Foreskin melanocyte (primary cell): ENCODE measurements at places on chromosomes 2 and 18.
A peak's percentile ranks its signal among the peaks of the same experiment; 100 is the strongest.

- DNase-seq: no peak
Observed at GRCh38 chr2:199342334-199342733, 115.4 kb downstream of the SATB2 start.

DNA sequence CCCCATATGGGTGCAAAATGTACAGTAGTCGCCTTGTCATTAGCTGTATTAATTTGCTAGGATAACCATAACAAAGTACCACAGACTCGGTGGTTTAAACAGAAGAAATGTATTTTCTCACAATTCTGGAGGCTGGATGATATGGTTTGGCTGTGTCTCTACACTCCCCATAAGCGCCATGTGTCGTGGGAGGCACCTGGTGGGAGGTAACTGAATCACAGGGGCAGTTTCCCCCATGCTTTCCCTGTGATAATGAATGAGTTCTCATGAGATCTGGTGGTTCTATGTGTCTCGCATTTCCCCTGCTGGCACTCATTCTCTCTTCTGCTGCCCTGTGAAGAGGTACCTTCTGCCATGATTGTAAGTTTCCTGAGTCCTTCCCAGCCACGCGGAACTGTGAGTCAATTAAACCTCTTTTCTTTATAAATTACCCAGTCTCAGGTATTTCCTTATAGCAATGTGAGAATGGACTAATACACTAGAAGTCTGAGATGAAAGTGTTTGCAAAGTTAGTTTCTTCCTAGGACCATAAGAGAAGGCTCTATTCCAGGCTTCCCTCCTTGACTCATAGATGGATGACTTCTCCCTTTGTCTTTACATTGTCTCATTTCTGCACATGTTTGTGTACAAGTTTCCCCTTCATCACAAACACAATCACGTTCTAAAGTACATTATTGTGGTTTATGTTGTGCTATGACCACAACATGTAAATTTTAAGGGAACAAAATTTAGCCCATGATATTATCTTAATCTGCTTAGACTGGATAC, 1442.6 kb downstream of the SUCLG1 start:
- no peak for DNase-seq

DNA sequence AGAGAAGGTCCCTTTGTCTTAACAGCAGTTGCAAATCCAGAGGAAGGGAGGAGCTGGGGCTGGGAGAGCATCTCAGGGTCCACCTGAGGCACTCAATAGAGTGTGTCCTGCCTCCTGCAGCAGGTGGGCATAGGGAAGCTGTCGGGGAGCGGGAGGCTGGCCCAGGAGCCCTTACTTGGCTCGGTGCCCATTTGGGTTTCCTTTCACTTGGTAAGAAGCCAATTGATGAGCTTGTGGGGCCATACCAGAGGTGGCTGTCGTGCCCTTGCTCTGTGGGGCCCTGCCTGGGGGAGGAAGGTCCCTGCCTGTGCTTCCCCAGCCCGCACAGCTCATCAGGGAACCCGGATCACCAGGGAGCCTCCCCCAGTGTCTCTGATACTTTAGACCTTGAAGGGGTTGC, 229.7 kb downstream of the DYSF start:
- DNase-seq: no peak

DNA sequence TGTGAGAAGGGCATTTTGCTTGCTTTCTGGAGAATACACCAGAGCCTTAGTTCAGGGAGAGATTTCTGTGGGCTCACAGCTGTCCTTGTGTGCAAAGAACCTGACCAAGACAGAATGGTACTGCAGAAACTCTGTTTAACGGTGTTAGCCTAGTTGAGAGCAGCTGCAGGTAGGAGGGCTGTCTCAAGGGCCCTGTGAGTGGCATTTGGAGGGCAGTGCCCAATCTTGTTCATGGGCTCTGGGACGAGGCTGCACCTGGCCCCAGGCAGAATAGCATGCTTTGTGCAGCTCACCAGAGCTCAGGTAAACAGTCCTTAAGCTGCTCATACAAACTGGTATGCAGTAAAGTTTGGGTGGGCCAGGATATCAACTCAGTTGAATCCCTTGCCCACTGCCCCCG, 16.9 kb upstream of the RGPD4 start:
- no peak for DNase-seq

DNA sequence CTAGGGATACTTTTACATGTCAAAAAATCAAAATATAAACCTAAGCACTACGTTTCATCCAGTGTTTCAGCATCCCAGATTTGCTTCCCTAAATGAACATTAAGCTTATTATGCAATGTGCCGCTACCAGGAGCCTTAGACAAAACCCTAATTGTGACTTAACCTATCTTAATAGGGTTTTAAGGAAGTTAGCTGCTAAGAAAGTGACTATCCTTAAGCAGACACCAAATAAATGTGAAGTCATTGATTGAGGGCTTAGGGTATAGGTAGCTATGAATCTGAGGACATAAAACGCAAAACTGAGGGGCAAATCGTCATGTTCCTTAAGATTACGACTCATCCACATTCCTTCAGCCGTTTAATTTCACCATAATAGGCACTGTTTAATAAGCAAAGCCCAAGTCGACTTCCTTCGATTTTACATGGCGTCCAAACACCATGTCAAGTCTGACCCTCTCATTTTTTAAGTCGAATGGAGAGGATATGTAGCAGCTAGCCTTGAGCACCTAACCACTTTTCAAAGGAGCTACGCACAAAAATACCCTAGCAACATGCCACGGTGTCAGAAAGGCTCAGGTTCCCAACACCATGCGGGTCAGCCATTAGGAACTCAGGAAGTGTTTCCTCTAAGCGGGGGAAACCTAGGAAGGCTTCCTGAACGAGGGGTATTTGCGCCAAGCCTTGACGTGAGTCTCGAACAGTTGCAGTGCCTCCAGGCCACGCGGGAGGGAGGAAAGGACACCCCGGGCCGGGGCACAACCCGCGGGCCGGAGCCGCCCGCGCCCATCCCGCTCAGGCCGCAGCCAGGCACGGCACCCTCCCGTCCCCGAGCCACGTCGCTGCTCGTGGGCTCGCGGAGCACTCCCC, 1.0 kb downstream of the HDLBP start:
- no peak for DNase-seq

DNA sequence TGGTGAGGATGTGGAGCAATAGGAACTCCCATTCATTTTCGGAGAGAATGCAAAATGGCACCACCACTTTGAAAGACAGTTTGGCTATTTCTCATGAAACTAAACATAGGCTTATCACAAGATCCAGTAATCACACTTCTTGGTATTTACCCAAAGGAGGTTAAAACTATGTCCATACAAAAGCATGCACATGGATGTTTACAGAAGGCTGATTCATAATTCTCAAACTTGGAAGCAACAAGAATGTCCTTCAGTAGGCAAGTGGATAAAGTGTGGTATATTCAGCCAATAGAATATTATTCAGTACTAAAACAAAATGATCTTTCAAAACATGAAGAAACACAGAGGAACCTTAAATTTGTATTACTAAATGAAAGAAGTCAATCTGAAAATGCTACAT, 440.6 kb downstream of the FBXO15 start:
- DNase-seq: peak; percentile 58

DNA sequence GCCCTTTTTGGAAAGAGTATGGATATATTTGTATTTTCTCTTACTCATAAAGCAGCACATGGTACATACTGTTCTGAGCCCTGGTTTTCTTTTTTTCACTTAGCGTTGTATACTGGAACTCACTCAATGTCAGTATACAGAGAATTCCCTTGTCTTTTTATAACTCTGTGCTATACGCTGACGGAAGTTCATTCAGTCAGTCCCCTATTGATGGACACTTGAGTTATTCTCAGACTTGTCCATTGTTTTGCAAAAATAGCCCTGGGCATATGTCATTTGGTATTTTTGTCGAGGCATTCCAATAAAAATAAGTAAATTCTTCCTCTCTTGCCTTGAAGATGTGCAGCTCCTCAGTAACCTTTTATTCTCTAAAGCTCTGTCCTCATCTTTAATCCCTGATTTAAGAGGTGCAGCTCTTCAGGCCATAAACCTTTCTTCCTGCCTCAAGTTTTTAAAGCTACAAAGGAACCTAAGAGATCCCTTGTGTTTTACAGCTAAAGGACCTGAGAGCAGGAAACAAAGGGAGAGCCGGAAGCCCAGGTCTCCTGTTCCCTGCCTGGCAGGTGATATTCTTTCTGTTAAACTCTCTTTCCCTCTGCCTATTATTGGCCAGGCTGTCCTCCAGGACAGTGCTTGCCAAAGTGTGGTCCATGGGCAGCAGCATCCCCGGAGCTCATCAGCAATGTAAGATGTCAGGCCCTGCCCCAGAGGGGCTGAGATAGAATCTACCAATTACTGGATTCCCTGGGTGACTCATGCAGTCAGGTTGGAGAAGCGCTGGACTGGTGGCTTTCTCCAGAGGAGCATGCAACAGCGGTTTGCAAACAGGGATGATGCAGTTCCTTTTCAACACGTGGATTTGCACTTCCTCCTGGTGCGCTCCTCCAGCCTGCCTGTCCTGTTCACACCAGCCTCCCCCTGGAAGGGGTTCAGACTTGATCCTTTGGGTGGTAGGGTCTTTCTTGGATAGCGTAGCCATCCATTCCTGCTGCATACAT, 158.0 kb downstream of the NEDD4L start:
- DNase-seq: peak; percentile 97

DNA sequence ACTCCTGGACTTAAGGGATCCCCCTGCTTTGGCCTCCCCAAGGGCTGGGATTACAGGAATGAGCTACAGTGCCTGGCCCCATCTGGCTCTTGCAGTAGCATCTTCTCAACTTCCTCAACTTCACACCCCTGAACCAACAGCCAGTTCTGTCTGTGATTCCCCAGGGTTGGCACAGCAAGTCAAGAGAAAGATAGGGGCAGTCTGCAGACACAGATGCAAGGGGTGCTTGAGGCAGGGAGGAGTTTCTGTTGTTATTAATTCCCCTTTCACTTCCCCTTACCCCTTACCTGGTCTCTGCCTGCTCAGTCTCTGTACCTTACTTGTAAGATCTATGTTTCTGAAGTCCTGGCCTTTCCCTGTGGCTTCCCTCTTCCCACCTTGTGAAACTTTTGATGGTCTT, 54.1 kb upstream of the MEX3C start:
- DNase-seq: no peak

DNA sequence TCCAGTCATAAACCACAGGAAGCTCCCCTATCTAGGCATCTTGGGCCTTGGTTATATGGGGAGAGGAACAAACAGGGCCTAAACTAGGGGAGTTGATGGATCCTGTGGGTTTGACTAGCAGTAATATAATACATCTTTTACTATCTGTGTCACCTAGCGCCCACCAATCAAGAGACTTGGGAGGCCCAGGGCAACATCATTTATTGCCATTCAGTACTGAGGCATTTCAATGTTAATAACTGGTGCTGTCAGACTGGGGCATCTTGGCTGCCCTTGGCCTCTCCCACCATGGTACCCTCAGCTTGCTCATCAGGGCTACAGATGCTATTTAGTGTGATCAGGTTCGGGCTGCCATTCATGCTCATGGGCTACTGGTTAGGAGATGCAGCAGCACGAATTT, 320.7 kb downstream of the MYCN start:
- no peak for DNase-seq

DNA sequence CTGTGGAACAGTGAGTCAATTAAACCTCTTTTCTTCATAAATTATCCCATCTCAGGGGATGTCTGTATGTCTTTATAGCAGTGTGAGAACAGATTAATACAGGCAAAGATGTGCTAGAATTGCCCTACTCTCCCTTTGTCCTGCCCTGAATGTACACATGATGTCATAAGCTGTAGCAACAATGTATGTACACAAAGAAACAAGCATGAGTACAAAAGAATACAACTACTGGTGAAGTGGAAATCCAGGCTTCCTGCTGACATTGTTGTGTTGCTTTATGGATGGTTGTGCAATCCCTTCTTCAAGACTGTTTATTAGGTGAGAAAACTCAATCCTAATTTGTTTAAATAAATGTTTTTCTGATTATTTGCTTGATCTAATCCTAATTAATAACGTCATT, 446.6 kb downstream of the DSC3 start:
- DNase-seq: no peak

DNA sequence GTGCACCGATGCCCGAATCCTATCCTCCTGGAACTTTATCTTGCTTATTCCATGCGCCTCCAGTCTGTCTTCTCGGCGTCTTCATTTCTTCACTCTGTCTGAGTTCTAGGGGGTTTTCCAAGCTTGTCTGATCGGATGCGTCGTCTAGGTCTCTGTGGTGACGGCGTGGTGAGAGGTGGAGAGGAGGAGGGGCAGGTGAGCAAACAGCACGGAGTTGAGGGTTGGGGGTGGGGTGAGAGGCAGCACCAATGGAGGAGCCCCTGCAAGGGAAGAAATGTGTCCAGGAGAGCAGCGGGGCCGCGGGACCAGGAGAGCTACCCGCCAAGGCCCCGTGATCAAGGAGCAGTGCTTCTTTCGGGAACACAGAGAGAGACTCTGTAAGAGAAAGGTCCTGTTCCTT, 131.3 kb upstream of the TWIST2 start:
- no peak for DNase-seq

DNA sequence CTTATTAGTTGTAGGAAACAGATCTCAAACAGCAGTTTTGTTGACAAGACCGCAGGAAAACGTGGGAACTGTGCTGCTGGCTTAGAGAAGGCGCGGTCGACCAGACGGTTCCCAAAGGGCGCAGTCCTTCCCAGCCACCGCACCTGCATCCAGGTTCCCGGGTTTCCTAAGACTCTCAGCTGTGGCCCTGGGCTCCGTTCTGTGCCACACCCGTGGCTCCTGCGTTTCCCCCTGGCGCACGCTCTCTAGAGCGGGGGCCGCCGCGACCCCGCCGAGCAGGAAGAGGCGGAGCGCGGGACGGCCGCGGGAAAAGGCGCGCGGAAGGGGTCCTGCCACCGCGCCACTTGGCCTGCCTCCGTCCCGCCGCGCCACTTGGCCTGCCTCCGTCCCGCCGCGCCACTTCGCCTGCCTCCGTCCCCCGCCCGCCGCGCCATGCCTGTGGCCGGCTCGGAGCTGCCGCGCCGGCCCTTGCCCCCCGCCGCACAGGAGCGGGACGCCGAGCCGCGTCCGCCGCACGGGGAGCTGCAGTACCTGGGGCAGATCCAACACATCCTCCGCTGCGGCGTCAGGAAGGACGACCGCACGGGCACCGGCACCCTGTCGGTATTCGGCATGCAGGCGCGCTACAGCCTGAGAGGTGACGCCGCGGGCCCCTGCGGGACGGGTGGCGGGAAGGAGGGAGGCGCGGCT, at the start of gene TYMS:
Gene TYMS (plus strand): TSS at position 343 of the 690 bp plus-strand sequence. CDS start 90 bp downstream, at position 433.
- peak; percentile 45 for DNase-seq
